ENCODE measurements at places on chromosomes 16 and 17.

DNA sequence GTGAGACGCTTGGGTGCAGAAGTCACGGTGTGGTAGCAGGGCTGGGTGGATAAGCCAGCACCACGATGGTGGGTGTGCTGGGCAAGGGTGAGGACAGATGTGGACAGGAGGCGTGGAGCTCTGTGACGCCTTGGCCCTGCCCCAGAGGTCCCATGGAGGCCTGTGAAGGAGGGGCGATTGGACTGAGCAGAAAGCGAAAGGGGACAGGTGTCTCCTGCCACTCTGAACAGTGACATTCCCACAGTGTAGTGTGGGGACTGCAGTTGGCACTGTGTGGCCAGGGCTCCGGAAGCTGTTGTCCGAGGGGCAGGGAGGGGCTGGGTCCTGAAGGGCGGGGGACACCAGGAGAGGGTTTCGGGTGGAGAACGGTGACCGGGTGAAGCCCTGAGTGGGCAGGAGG is 7.3 kb downstream of the TBC1D24 start:
- no peak for DNase-seq

DNA sequence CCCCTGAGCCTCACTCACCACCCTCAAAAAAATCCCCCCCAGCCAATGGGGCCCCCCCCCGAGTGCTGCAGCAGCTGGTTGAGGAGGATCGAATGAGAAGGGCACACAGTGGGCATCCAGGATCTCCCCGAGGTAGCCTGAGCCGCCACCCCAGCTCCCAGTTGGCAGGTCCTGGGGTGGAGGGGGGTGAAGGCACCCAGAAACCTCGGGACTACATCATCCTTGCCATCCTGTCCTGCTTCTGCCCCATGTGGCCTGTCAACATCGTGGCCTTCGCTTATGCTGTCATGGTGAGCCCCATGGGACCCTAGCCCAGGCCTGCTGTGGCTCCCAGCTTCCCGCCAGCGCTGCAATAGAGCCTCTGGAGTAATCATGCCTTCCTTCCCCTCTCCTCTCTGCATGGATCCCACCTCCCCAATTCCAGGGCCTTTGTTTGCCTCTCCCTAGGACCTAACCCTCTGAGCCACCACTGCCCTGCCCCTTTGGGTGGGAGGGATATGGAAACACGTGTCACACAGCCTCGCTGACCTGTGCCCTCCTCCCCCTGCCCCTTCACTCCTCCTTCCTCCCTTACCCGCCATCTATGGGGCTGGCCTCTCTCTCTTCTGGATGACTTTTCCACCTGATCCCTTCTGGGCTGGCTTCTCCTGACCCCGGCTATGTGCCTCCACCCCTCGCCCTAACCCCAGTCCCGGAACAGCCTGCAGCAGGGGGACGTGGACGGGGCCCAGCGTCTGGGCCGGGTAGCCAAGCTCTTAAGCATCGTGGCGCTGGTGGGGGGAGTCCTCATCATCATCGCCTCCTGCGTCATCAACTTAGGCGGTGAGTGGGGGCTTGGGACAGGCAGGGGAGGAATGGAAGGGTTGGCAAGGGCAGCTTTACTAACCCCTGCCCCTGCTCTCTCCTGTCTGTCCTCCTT is 1.9 kb downstream of the PRRT2 start:
- no peak for DNase-seq

GRCh38 chr17:49390548-49391324 is 23.9 kb downstream of the PHB1 start:
- DNase-seq, result peak; percentile 14

DNA sequence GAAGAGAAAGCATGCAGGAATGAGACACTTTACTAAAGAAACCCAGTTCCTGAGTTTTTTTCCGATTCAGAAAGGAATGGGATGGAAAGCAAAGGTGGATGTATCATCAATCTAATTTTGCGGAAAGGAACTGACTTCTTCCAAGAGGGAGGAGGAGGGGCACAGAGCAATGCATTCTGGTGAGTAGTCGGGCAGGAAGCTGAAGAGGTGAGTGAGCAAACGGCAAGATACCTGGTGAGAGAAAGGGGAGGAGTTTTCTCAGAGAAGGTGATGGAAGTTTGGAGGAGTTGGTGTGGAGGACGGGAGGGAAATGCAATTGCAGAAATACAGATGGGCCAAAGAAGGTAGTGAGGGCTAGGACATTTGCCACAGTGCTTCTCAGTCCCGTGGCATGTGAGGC is 713.2 kb downstream of the KCNJ2 start:
- DNase-seq, result no peak

DNA sequence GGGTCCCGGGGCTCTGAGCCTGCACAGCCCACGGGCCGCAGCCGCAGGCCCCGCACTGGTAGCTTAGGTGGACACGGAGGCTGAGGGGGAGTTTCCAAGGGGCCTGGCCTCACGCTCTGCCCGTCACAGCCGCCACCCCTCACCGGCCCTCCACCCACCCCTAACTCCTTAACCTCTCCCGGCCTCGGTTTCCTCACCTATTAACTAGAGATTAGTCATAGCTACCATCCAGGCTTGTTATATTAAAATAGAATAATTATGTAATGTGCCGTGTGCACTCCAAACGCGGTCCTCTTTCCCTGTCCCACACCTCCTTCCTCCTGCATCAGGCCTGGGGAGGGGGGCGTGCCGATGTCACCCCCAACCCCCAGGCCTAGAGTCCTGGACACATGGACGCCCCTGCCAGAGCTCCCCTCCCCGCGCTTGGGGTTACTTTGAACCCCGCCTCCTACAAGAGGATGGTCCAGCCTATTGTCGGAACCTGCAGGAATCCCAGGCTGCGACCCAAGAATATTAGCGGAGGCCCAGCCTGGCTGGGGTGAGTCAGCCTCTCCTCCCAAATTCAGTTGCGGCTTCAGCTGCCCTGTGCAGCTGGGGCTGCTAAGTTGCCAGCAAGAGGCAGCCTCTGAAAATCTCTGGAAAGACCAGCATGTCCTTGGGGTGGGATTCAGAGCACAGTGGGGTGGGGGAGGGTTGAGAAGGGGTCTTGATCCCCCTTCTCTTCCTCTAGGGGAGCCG is 17.3 kb downstream of the SOCS3 start:
- no peak for DNase-seq

DNA sequence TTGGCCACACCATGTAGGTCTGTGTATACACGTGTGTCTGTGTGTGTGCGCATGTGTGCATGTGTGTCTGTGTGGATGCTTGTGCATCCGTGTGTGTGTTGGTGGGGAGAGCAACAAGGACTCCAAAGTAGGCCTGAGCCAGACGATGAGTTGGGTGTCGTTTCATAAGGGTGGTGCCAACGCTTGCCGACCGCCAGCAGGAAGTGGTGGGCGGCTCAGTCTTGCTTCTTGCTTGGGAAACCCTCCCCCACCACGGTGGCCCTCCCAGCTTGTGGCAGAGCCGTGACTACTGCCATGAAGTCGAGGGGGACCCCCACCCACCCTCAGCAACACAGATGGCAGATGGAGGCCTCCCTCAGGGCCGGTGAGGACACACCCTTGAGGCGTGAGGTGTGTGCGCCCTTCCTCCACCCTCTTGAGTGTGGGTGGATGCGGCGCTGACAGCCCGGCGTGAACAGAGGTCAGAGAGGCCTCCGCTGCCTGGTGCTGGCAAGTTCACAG is 17.5 kb downstream of the SBK1 start:
- no peak for DNase-seq

DNA sequence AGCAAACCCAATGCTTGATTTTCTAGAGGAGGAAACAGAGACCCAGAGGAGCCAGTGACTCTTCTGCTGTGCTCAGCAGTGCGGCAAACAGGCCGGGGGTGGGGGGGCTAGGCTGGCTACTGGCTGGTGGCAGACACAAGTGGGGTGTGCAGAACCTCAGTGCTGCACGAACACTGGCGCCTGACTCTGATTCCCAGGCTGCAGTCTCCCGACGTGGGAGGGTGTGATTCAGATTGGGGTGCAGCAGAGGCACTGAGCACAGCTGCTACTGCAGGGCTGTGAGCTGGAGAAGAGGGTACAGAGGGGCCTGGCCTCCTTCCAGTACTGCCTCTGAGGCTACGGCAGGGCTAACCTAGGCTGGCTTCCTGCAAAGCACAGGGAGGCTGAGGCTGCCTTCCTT is 8.1 kb downstream of the RPL19 start:
- DNase-seq, result no peak
